Activated naive CD4-positive, alpha-beta T cell treated with anti-CD3 and anti-CD28 coated beads, Interleukin-2, amount 50 U/mL, for 72 hours (primary cell): ENCODE measurements at places on chromosomes 12 and 14. TPM values are rescaled to one million over a fixed set of nuclear protein-coding genes. Genes with fewer than 3 reads are reported as not detected.

DNA sequence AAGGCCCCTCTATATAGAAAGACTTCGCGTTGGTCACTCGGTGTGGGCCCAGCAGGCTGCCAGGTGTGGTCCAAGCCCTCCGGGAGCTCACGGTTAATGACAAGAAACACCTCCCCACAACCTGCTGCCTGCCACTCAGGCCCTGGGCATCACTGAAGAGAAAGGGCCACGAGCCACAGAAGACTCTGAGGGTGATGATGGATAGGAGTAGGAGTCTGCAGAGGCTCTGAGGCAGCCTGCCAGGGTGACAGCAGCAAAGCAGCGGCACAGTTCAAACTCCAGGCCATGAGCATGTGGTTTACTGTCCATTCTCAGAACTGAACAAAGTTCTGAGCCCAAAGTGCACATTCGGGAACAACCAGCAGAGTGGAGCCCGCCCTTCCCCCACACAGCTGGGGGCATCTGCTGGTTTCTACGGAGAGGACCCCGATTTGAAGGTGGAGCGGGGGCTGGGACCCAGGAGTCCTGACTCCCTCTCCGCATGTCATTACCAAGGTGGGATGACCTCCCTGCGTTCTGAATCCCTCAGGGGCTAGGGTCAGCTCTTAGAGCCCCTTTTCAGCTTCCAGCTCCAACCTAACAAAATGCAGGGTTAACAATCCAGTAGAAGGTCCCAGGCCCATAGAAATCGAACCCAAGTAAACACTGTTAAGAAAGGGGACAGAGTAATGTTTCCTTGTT is 65.8 kb downstream of the VWF start:
- no peak for DNase-seq

- DNase-seq = no peak
Measured at GRCh38 chr14:92780444-92781232, 13.5 kb upstream of the GOLGA5 start.

DNA sequence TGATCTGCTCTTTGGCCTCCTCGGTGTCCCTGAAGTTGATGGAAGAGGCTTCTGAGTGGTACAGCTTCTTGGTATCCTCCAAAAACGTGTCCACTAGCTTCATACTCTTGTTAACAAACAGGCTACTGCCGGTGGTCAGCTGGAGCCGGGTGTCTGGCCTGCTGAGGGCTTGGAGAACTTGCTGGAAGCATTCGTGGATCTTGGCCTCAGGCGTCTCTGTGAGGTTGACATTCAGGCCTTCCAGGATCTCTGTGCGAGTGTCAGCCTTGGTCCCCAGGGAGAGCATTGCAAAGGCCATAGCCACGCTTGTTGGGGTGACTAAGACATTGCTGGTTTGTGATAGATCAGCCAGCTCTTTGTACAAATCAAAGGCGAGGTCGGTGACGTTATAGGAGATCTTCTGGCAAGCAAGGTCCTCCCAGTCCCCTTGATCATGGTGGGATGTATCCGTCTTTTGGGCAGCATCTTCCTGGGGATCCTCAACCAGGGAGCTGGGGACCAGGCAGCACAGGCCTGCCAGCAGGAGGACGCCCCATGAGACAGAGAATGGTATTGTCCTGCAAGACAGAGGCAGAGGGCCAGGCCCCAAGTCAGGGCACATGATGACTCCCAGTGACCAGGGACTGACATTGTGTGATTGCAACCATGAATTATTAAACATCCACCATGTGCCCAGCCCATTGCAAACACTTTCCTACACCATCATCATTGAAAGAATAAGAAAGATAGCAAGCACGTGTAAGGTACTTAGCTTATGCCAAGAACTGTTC is 22.1 kb downstream of the SERPINA1 start:
- no peak for DNase-seq

IRAK3 gene
- total RNA-seq = 1.0 TPM

SERPINA10 gene
- not detected for total RNA-seq

TECPR2 gene
- 1.4 TPM for total RNA-seq

RASAL1 gene
- total RNA-seq = 15.1 TPM

- no peak for DNase-seq
Measured at GRCh38 chr14:61026526-61026925, 45.5 kb downstream of the SLC38A6 start.

DNA sequence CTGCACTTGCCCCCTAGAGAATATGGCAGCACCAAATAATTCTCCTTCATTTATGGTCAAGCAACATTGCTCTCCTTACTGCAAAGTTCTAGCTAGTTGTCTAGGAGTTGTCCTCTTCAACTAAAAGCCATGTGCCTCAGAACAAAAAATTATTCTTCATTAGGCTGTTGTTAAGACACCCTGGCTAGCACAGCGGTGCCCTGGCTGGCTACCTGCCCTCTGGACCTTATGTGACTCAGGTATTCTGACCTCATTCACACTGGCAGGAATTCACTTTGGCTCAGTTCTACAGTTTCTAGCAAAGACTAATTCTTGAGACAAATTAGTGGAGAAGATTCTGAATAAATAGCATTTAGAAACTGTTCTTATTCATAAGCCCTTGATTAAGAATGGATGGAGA is 224.4 kb upstream of the KRR1 start:
- DNase-seq = no peak

INHBE gene
- 0.18 TPM for total RNA-seq

DNA sequence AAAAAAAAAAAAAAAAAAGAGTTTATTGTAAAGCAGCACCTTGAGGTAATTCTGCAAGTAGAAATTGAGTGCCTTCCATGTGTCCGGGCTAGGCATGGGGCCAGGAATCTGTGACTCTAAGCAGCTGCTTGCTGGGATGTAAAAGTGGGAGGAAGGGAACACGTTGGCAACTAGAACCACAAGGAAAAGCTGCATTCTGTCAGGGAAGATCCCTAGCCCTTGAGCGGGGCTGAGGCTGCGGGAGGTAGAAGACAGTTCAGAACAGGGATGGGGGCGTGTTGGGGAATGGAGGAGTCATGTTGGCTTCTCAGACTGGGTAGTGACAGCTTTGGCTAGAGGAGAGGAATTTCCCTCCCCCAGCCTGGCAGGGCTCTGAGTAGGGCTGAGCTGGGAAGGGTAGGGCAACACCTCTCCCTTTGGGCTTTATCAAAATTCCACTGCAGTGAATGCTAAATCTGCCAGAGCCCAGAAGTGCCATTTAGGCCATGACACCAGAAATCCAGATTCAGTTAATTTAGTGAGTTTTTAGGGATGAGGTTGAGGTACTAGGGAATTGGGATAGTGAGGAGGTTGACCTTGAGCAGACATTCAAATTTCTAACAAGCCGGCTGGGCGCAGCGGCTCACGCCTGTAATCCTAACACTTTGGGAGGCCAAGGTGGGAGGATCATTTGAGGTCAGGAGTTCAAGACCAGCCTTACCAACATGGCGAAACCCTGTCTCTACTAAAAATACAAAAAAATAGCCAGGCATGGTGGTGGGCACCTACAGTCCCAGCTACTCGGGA is 3.4 kb upstream of the TRAFD1 start:
- no peak for DNase-seq

ANO4 gene
- total RNA-seq = not detected

- DNase-seq = no peak
Measured at GRCh38 chr12:50200552-50201273, 33.5 kb upstream of the CERS5 start.

GRCh38 chr14:33040372-33041140 is 101.9 kb downstream of the NPAS3 start:
- DNase-seq = no peak

DNA sequence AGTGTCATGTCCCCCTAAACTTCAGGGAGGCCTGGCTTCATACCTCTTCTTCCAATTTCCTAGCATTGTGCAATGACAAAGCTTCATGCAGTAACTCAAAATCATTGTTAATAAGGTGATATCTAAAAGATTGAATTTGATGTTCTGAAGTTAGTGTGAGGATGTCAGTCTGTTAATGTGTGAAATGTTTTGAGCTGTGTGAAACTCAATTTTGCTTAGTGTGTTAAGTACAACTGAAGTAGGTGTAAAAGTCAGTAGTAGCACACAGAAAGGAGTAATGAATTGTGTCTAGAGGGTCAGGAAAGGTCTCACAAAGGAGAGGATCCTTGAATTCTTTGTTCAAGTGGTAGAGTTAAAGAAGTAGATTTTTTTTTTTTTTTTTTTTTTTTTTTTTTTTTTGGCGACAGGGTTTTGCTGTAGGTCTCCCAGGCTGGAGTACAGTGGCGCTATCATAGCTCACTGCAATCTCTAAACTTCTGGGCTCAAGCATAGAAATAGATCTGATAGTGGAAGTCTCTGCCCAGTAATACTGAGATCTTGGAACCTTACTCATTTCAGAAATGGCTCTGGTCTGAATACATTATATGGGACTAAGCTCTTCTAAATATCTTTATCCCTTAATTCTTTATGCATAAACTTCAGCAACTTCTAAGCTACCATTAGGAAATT is 63.9 kb downstream of the FUT8 start:
- no peak for DNase-seq

KRT6C gene
- not detected for total RNA-seq

DNA sequence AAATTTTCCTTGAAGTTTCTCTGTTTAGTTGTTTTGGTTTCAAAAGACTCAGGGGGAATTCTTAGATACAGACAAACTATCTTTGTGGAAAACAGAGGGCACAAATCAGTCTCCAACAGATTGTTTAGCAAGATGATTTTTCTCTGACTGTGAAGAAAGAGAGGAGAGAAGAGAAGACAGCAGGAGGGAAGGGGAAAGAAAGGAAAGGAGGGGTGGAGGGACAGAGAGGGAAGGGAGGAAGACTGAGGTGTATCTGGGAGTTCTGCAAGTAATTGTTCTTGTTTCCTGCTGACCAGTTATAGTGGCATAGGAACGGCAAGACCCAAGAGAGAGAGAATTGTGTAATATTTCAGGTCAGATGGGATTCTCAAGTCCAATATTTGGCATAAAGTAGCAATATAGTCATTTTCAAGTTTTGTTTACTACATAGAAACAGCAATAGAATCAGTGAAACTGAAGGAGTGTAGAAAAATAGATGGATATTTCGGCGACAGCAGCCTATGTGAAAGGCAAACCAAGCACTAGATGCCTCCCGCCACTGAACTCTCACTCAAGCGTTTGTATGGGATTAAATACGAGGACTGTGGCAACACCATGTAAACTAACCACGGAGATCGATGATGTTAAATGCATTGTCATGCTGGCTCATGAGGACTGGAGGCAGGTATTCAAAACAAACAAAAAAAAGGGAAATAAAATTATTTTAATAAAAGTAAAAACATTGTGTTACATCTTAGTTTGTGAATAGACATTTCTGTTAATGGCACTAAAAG is 342.5 kb downstream of the SLC16A7 start:
- DNase-seq = no peak

DNA sequence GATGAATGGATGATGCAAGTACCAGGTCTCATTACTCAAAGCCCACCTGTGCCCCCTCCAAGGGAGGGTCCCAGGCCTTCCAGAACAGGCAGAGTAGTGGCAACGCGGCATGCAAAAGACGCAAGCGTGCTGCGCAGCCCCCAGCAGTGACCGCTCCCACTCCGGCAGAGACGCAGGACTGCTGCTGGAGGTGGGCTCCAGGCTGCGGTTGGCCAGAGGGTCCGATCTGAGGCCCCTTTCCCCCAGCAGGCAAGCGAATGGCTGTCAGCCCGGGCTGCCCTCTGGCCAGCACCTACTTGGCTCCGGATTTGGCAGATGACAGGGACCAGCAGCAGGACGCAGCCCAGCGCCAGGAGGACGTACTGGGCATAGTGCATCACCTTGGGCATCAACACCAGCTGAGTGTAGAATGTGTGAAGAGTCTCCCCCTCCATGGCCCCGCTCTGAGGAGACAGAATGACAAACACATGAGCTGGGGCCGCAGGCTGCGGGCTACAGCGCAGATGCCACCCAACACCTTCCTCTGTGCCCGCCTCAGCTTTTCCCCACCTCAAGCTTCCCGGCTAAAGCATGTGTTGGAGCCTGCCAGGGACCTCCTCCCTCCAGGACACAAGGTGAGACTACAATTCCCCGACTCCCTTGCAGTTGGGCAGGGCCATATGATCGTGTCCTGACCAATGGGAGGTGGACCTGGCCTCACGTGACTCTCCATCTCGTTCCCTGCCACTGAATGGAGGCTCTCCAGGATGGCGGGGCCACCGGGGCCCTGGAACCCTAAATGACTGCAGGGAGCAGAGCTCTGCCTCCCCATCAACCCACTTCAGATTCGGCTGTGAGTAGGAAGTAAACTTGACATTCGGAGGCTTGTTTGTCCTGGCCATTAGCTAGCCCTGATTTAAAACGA is 77.4 kb downstream of the SCARB1 start:
- no peak for DNase-seq

DNA sequence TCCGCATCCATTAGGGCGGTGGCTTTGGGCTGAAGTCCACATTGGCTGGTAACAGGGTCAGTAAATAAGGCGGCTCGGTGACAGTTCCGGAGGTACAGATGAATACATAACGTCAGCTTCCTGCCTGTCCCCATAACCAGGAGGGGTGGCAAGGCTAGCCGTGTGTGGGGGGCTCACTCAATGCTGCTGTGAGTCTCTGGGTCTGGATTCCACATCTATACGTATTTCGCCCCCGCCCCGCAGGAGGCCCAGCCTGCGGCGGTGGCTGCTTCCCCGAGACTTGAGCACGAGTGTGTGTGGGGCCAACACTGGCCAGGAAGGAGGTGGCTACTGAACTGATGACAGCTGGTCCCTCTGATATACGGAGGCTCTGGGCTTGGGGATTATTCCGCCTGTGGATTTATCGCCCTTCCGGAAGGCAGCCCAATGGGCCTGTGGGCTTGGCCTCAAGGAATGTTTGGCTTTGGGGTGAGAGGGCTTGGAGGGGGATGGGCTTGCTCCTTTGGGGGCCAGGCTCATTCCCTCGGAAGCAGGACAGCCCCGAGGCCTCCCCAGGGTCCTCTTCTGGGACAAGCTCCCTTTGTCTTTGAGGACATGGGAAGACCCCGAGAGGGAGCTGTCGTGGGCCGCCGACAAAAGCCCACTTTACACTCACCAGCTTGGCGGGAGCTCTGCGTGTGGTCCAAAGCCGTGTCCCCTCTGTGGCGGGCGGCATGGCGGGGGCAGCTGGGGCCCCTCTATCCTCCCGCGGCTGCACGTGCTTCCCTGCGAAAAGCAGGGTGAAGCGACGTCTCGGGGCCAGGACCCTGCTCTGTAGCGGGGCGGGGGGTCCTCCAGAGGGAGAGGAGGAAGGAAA is 82.1 kb downstream of the KIF26A start:
- DNase-seq = no peak

KDM5A gene
- 86.1 TPM for total RNA-seq

SMIM41 gene
- not detected for total RNA-seq
